Heart left ventricle (tissue), 16 donors: ENCODE measurements at places on chromosomes 13 and 19. TPM values are rescaled to one million over a fixed set of nuclear protein-coding genes. Genes with fewer than 3 reads are reported as not detected.

Gene BCAM
- 126 TPM for polyA plus RNA-seq

Gene EXOC3L2
- 0.88 TPM for polyA plus RNA-seq

Gene SULT2B1
- 0.19 TPM for polyA plus RNA-seq

DNA sequence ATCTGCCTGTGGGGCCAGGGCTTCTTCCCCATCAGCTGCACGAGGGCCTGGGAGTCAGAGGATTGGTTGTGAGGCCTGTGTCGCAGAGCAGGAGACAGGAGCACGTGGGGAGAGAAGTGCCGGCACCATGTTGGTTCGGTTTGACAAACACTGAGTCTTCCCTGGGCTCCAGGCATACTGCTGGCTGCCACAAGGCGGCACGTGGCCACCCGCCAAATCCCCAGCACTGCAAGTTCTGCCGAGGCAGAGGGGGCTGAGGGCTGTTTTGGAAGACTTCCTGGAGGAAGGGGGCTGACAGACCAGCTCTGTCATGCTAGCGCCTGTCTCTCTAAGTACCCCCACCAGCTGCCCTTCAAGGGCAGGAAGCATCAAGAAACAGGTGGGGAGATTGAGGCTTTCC is 9.5 kb downstream of the SHANK1 start:
- no peak for DNase-seq

- DNase-seq = no peak
Measured at GRCh38 chr19:30150626-30151025, 208.6 kb downstream of the URI1 start.

Gene FAM216B
- 0.38 TPM for polyA plus RNA-seq

Gene DOCK6
- 25.6 TPM for polyA plus RNA-seq

DNA sequence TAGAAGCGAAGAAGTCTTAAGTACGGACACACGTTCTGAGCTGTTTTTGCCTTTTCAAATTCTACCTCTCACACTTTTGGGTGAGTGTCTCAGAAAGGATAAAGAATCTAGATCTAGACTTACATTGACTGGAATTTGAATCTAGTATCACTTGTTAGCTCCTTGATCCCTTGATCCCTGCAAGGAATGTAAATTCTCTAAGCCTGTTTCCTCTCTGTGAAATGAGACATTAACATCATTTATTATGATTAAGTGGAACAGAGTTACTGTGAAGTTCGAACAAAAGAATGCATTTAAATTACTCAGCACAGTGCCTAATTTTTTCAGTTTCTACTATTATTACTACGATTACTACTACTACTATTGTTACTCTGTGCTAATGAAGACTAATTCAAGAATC is 86.6 kb upstream of the POSTN start:
- no peak for DNase-seq

DNA sequence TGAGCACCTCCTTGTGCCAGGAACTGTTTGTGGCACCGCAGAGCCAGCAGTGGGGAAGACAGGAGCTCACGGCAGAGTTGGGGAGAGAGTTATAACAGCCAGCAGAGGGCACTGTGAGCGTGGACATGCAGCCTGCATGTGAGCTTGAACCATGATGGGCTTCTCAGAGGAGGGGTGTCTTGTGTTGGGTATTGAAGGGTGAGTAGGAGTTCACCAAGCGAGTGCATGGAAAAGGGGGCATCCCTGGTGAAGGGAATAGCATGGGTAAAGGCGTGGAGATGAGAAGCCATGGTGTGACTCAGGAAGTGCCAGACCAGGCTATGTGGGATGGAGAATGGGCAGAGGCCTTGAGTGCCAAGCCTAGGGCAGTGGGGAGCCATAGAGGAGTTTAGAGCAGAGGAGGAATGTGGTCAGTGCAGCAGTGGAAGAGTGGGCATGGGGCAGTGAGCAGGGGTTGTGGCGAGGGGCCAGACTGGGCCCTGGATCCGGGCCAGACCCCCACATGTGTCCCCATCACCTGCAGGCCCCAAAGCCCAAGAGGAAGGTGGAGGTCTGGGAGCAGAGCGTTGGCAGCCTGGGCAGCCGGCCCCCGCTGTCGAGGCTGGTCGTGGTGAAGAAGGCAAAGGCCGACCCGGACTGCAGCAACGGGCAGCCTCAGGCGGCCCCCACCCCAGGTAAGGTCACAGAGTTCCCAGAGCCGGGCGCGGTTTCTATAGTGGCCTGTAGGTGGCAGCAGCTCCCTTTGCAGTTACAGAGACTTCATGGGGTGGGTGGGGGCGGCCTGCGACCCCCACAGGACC is 11.8 kb upstream of the SHD start:
- DNase-seq = no peak

- DNase-seq = no peak
Measured at GRCh38 chr13:113544896-113545295, 39.7 kb upstream of the TFDP1 start.

GRCh38 chr13:30712536-30713532 is 22.5 kb upstream of the ALOX5AP start:
- peak; percentile 57 for DNase-seq

DNA sequence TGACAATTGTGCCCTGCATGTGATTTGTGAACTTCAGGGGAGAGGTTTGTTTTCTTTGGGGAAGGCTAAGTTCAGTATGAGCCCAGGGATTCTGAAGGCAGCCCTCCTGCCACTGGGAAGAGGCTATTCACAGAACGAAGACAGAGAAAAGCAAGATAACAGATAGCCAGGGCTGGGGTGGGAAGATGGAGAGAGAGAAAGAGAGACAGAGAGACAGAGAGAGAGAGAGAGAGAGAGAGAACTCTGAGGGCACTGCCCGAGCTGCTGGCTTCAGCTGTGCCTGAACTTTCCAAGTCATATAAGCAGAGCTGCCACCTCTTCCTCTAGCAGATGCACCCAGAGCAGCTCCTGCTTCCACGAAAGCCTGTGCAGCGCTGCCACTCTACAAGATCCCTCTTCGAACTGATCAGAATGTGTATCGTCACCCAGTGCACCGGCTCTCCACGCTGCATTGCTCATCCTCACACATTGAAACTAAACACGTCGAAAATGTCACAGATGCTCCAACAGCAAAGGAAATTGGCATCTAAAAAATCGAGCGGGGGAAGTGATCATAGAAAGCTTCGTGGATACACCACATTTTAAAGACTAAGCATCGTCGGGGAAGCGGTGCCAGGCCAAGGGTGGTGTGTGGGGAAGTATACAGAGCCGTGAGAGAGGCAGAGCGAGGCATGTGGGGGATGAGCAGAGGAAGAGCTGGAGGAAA is 81.8 kb upstream of the SIAH3 start:
- no peak for DNase-seq

GRCh38 chr13:30862707-30863106 is 43.4 kb upstream of the MEDAG start:
- DNase-seq = no peak

- DNase-seq = peak; percentile 18
Measured at GRCh38 chr19:51751655-51752054, at the start of gene FPR1. Gene FPR1, minus strand, starts transcription at chr19:51751878. Its CDS starts 4,884 bp downstream, at chr19:51746994.

DNA sequence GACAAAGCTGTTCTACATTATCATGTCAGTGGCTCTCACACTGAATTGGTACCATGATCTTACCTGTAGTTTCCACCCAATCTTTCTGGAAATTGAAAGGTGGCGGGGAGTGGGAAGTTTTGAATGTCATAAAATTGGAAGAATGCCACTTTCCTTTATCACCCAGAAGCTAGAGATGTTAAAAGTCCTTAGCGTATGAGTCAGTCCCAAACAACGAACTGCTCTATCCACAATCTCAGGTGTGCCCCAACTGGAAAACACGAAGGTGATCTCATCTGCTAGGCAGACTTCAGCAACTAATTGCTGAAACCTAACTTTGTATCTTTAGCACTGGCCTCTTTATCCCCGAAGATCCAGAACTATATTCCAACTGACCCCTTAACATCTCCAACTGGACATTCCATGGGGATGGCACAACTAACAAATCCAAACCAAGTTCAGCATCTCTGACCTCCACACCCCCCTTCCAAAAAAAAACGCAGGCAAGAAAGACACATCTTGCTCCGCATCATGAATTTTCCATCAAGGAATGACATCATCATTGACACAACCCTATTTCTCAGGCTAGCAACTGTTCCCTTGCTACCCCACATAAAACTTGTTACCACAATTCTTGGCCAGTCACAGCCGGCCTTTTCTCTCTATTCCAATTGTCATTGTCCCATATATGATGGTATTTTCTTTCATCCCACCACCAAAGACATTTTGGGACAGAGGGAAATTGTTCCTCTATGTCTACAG is 175.4 kb downstream of the KLF12 start:
- DNase-seq = no peak

Gene CYP2S1
- polyA plus RNA-seq = 0.35 TPM

Gene SERPINE3
- not detected for polyA plus RNA-seq

GRCh38 chr13:46170268-46170667 is 11.7 kb downstream of the LCP1 start:
- DNase-seq = no peak

Gene EBI3
- 1.4 TPM for polyA plus RNA-seq

GRCh38 chr19:58042495-58043340 is 8.9 kb downstream of the ZSCAN1 start:
- DNase-seq = no peak

DNA sequence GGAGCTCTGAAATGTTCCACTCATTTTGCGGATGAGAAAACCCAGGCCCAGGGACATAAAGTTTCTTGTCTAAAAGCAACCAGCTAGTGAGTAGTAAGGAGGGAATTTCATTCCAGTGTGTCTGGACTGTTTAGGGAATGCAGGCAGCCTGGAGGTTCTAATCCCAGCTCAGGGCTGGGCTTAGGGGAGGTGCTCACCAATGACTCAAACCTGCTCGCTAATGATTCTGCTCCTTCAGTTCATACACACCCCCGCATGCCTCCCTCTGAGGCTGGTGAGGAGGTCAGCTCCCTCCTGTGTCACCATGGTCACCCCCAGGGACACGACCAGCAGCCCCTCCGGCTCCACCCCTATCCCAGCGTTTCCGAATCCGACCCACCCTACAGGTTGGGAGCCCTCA is 34.6 kb downstream of the CYP4F2 start:
- no peak for DNase-seq

GRCh38 chr19:48874303-48875135 is 2.3 kb downstream of the PPP1R15A start:
- DNase-seq = peak; percentile 52

- DNase-seq = no peak
Measured at GRCh38 chr13:25319771-25320170, 18.3 kb downstream of the NUP58 start.

Gene ZNF823
- polyA plus RNA-seq = 1.6 TPM

Gene MTMR6
- 16.7 TPM for polyA plus RNA-seq

Gene CYP2F1
- polyA plus RNA-seq = not detected

GRCh38 chr13:101875091-101875490 is 422.6 kb downstream of the ITGBL1 start:
- no peak for DNase-seq

Gene GSX1
- not detected for polyA plus RNA-seq

DNA sequence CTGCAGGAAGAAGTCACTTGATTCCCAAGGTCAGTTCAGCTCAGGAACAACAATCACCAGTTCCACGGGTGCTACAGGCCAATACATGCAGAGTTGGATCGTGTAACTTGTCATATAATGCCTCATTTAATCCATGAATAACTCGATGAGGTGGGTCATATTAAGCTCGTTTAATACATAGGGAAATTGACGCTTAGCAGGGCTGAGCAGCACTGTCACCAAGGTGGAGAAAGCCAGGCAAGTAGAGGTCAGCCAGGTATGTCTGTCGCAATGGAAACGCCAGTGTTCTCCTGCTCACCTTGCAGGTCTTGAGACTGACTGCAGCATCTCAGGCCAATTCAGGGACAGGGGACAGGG is 52.3 kb downstream of the CCDC70 start:
- no peak for DNase-seq
